ENCODE measurements at places on chromosomes 7 and 10.
A peak's percentile ranks its signal among the peaks of the same experiment; 100 is the strongest.

DNA sequence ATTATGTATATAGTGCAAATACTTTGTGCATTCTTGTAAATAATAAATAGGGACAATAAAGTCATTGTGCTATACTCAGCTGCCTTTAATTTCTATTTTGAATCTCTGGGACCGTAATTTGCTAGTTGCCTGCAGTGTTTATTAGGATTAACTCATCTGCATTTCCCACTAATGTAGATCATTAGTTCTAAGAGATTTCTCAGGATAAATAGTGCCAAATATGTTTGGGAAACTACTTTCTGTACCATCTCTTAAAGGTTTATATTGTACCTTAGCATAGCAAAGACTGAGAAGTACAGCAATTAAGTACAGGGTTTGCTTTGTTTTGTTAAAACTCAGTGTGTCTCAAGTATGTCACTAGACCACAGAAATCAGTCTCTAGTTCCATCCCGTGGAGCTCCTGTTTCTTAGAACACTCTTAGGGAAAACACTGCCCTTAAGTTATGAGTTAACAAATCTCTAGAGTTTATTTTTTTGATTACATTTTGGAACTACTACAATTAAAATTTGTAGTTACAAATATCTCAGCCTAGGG, 26.0 kb downstream of the ADD3 start:
- no peak for DNase-seq

GRCh38 chr7:42580061-42580460, 331.8 kb downstream of the C7orf25 start:
- no peak for DNase-seq

DNA sequence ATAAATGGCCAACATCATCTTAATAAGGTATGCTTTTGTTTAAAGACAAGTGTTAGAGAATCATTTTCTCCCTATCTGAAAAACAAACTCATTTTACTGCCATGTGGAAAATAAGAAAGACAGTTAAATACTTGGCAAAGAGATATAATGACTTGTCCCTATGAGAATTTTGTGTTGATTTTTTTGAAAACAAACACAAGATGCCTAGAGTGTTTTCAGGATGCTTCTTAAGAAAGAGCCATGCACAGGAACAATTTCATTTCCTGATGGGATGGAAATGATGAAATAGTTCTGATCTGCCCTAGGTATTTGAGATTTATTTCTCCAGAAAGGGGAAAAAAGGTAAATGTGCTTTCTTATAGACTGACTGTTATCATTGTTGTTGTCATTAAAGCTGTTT, 237.5 kb upstream of the GNAI1 start:
- peak; percentile 9 for DNase-seq

DNA sequence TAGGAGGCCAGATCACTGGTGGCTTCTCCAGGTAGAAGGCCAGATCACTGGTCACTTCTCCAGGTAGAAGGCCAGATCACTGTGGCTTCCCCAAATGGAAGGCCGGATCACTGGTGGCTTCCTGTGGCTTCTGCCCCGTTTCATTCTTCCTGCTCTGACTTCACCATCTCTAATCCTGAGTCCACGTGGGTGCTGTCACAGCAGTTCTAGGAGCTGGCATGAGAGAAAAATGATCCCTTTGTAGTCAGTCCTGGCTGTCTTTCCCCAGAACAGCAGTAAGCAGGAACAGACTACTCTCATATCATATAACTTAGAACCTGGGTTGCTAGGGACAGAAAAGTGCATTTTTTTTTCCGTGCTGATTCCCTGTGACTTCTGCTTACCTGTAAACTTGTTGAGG, 90.9 kb downstream of the ACTR3B start:
- no peak for DNase-seq

- DNase-seq = no peak
These were observed 8.1 kb downstream of the TRPV5 start for GRCh38 chr7:142925413-142925812.

- no peak for DNase-seq
These were observed 30.2 kb upstream of the ERCC6 start for GRCh38 chr10:49569031-49569631.

GRCh38 chr10:118362103-118362502, 20.0 kb upstream of the FAM204A start:
- no peak for DNase-seq

DNA sequence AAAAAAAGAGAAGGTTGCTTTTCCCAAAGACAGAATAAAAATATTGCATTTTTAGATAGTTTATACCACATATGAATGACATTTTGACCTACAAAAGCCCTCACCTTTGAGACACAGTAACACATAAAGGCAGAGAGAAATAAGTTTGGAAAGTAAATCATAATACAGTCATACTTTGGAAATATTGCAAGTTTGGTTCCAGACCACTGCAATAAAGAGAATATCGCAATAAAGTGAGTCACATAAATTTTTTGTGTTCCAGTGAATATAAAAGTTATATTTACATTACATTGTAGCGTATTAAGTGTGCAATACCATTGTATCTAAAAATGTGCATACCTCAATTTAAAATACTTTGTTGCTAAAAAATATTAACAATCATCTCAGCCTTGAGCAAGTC, 40.3 kb downstream of the CCDC71L start:
- no peak for DNase-seq

- no peak for DNase-seq
These were observed 178.7 kb upstream of the GDF10 start for GRCh38 chr10:47121336-47121735.

DNA sequence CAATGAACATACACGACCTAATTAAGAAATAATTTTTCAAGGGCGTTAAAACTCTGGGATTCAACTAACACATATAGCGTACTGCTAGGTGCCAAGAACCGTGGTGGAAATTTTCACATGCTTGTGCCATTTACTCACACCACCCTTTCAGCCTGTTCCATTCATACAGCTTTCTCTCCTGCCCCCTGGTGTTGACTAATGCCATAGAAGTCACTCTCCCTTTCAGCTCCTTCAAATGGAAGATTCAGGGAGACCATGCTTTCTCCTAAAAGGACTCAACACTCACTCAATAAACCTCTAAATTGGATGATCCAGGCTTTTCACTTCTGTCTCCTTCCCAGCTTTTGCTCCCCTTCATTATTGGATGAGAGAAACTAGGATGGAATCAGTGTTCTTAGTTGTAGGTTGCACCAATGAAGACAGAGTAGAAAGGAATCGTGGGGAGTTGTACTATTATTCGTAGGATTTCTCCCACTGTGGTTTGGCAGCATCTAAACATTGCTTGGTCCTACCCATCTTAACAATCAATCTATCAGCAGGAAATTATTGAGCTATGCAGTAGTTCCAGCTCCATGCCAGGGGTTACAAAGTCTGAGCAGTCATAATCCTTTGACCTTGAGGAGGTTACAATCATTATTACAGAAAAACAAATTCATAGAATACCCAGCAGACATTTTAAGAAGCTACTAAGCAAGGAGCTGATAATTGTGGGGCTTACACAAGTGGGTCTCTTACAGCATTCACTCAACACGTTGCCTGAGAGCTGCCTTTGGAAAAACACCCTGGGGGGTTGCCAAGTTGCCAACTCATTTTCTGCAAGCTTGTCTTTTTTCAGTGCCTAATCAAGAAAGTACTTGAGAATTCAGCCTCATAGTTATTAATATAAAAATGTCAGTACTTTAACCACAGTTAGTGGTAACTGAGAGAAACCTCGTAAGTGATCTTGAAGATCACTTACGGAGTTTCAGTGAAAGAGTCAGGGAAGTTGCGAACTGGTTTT, 2.8 kb upstream of the PPP1R3C start:
- no peak for DNase-seq
